ENCODE measurements at places on chromosomes 6 and 20.

GRCh38 chr20:60428651-60429050 lies 470.4 kb downstream of the CDH26 start:
- no peak for DNase-seq

- no peak for DNase-seq
Measured at GRCh38 chr6:97066056-97066455, 141.5 kb downstream of the KLHL32 start.

GRCh38 chr6:144195671-144196270 lies 45.5 kb downstream of the STX11 start:
- DNase-seq = no peak

DNA sequence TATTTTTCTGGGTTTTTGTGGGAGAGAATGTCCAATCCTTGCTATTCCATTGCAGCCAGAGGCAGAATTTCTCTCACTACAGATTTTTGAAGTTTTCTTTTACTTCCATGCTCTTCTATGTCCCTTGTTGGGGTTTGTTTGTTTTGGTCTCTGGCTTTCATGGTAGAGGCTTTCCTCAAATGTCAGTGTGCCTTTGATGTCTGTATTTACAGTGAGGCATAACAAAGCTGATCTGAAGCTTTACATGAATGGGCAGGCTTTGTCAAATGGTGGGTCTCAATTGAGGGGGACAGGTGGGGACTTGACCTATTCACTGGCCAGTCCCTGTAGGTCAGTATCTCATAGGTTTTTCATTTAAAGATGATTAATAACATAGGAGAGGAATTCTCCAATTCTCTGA lies 8.6 kb upstream of the CARMIL1 start:
- DNase-seq = no peak
